Caki2 (cell line): ENCODE measurements at places on chromosomes 6 and 20. TPM values are rescaled to one million over a fixed set of nuclear protein-coding genes. Genes with fewer than 3 reads are reported as not detected.

- no peak for DNase-seq
Measured at GRCh38 chr6:14412026-14412425, 294.5 kb downstream of the CD83 start.

GRCh38 chr6:144013486-144013909 lies 5.4 kb upstream of the PLAGL1 start:
- DNase-seq = peak; percentile 37

GRCh38 chr20:34626992-34627391 lies 49.9 kb downstream of the PIGU start:
- no peak for DNase-seq

The ABHD16B gene
- not detected in 2 replicates for total RNA-seq

The CALHM6 gene
- total RNA-seq = not detected in 2 replicates

The NMBR gene
- total RNA-seq = not detected in 2 replicates
